ENCODE measurements at places on chromosomes 12 and 14.

- DNase-seq, result no peak
Observed at GRCh38 chr12:28708918-28709371, 440.1 kb upstream of the FAR2 start.

DNA sequence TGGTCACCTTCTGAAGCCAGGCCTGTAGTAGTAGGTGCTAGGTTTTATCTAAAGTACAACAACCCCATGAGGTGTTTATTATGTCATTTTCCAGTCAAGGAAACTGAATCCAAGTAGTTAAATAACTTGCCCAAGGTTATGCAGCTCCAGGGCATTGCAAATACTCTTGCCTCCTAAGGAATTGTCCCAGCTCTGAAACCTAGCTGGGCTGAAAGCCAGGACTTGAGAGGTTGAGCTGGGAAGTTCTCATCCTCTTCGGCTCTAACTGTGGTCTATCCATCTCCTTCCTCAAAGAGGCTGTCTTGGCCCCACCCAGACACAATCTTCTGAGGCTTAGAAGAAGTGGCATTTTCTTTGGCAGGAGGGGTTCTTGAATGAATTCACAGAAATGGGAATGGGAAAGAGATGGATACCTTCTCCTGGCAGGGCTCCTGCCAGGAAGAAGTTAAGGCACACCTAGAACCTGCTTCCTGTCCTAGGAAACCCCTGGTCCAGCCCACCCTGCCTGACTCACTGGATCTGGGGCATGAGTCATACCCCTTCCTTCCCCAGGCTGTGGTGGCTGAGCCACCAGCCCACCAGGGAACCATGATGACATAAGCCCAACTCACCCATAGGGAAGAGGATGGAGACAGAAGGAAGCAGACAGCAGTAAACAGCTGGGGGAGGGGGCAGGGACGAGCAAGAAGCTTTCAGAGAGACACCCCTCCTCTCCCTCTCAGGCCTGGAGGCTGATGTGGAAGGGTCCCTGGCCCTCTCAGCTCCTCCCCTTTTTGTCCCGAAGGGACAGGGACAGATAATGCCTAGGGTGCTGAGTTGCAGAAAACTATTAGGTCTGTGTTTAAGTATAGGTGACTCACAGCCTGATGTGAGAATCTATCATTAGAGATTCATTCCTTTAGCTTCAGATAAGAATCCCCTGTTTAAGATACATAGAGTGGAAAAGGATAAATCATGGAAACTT lies 2.1 kb upstream of the PLEK2 start:
- DNase-seq, result peak; percentile 97

DNA sequence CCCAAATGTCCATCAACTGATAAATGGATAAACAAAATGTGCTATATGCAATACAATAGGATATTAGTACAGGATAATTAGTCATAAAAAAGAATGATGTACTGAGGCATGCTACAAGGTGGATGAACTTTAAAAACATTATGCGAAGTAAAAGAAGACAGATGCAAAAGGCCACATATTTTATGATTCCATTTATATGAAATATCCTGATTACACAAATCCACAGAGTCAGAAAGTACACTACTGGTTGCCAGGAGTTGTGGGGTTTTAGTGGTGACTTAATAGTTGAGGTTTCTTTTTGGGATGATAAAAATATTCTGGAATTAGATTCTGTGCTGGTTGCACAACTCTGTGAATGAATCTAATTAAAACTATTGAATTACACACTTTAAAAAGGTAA lies 12.6 kb downstream of the TRIM9 start:
- DNase-seq, result no peak

DNA sequence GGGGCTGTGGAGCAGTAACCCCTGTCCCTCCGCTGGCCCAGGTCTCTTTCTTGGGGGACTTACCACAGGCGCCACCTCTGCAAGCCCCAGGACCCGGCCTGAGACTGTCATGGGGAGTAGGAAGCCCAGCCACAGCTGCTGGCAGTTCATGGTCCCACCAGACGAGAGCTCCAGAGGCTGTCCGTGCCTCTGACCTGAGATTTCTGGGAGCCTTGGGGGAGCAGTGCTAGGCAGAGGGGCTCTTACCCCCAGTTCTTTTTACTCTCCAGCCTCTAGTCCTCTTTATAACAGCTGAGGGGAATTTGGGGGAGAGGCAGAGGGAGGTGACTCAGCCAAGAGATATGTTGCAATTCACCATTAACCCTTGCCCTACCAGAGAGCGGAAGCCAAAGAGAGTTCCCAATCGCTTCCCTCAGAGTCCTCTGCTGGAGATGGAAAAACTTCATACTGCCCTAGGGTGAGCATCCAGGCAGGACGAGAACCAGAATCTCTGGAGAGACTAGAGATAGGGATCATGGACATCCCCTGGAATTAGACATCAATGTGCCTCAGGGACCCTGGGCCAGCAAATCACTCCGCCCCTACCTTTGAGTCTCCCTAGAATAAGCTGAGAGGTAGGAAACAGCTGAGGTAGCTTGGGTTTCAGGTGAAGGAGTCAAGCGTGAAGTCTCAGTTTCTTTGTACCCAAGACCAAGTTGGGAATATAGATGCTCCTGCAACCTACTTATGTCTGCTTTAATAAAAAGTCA lies at the start of gene MMP19:
Gene MMP19 (minus strand): TSS at position 256 of the 749 bp plus-strand sequence. CDS start 106 bp downstream, at position 150.
- DNase-seq, result peak; percentile 72

DNA sequence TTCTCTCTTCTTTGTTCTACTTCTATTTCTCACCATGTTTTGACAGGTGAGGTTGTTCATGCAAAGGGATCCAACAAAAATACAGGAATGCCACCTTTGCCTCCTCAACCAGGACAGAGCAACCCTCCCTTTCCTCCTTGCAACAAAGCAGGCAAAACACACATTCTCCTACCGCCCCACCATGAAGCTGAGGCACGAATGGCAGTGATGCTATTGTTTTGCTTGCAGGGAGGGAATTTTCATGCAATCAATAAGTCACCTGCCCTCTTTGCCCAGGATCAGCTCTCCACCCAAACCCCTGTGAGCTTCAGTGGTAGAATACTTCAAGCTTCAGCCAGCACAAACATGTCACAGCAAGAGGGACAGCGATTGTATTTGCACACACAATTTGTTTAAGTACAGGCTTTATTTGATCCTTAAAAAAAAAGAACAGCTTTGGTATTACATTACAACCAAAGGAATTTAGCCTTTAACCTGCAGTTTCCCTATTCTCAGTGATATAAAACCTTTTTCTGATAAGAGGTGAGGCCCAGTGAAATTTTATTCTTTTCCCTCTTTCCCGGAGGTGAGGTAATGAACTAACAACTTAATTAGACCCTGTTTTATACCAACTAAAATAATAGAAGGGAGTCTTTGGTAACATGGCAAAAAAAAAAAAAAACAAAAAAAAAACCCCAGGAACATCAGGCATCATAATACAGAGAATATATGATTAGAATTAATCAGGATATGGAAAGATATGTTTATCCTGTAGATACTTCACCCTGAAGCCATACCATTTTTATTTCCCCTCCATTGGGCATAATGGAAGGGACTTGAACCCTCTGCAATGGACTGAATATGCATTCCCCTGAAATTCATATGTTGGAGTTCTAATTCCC lies 87.0 kb upstream of the EEA1 start:
- DNase-seq, result no peak

- DNase-seq, result no peak
Observed at GRCh38 chr12:26851031-26851809, 18.2 kb upstream of the ITPR2 start.

DNA sequence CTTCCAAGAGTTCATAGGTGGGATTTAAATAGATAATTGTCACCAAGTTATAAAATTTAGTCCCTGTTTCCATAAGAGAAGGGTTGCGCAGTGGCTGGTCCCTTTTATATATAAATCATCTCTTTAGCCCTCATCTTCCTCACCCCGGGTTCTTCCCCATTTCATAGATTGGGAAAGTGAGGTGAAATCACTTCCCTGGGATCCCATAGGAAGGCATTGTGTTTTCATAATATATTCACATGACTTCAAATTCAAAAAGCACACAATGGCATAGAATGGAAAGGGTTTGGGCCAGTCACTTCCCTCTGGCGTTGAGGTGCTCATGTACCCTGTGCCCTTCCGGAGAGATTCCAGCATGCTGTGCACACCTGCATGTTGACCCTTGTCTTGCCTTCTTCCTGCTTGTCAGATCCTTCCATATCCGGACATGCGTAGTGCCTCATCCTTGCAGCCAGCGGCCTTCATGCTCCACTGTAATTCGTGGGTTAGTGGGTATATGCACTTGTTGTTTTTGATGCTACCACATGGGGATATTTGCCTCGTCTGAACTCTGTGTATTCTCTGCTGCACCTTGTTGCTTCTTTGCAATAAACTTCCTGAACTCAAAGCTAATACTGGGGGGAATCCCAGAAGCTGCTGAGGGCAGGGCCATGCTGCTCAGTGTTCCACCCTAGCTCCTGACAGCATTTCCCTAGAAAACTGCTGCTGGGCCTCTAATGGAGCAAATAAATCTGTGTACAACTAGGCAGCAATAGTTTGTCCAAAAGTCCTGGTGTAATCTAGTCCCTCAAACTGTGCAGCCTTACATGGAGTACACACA lies 59.6 kb downstream of the ANAPC7 start:
- DNase-seq, result no peak

DNA sequence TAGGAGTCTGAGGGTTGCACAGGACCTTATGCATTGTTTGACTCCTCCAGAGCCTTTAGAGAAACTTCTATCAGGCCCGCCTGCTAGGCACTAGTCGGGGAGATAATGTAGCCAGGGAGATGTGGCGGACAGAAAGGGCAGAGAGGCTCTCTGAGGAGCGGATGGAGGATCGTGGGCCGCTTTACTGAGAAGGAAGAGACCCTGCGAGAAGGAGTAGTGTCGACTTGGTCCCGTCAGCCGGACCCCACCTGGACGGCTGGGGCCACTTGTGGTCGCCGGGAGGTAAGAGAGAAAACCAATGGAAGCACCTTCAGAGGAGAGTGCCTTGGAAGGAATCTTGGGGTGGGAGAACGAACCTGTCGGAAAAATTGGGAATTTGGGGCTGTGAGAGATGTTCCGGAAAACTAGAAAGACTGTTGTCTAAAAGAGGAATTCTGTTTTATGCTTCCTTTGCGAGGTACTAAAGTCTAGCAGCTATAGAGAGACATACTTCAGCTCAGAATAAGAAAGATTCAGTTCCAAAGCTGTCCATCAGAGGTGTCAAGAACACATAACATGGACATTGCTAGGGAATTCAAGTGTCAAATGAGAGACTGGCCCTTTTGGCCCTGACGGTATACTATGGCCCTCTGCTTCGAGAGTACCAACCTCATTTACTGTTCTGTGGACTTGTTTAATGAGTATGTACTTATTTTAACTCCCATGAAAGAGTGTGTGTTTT lies 660 bp upstream of the MCRS1 start:
- DNase-seq, result peak; percentile 32

GRCh38 chr14:91835197-91835919 lies 32.0 kb downstream of the TC2N start:
- no peak for DNase-seq

Measured in urothelium cell line (cell line).